Fibroblast of upper back skin (primary cell): ENCODE measurements at places on chromosomes 6 and 20.

DNA sequence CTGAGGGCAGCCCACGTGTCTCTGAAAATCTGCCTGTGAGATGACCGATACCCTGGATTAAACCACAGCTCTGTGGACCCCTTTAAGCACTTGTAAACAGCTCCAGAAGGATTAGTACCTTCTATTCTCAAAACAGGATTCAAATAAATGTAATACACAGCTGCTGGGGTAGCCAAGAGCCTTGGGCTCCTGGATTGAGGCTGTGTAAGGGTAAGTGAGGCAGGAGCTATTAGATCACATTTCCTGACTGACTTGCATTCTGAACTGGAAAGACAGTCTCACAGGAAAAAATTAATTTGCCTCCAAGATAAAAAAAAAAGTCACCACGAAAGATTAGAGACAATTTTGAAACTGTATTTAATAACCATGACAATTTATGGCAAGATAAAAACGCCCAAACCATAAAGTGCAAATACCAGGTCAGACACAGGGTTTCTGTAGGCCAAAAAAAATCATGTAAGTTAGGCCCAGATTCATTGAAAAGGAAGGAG, 78.0 kb downstream of the TRMT11 start:
- no peak for DNase-seq

DNA sequence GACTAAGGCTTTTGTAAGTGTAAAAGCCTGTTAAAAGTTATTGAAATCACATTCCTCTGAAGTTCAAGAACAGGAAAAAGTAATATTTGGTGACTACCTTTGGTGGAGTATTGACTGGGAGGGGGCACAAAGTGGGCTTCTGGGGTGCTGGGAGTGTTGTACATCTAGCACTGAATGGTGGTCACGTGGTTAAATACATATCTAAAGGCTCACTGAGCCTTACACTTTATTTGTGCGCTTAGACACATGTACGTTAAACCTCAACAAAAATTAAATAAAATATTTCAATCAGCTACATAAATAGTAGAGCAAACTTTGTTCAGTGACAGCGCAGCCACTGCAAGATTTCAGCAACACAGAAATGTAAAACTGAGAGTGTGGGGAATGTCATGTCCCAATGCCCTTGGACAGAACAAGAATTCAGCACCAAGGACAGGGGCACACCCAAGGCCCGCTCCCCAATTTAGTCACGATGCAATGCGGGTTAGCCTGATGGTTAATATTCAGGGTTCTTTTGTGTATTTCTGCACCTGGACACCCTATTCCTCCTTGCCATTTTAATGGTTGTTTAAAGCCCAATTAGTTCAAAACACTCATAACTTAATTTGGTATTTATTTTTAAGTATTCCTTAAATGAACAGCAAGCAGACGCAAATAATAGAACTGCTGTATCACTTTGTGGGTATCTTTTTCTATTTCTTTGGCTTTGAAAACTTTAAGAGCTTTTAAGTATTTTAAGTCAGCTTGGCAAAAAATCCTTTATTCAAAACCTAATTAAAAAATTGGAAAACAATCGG, 37.4 kb downstream of the ANGPT4 start:
- DNase-seq: peak; percentile 25

- DNase-seq: no peak
Measured at GRCh38 chr6:139154881-139155547, 20.1 kb downstream of the HECA start.

GRCh38 chr6:149941583-149942460, at the start of gene ULBP2:
Gene ULBP2 (plus strand): TSS chr6:149942014. CDS start chr6:149942073, 59 bp downstream.
- peak; percentile 96 for DNase-seq

- no peak for DNase-seq
Measured at GRCh38 chr6:36404164-36404563, 16.7 kb upstream of the ETV7 start.

- no peak for DNase-seq
Measured at GRCh38 chr20:37311710-37312355, 22.4 kb downstream of the MANBAL start.

GRCh38 chr6:73679009-73679408, 17.0 kb upstream of the CD109 start:
- DNase-seq: no peak

GRCh38 chr6:105122717-105123116, 57.1 kb downstream of the POPDC3 start:
- DNase-seq: no peak

- DNase-seq: no peak
Measured at GRCh38 chr20:41877911-41878310, 259.7 kb upstream of the CHD6 start.

GRCh38 chr6:42449917-42450476, 1.7 kb downstream of the TRERF1 start:
- DNase-seq: no peak

DNA sequence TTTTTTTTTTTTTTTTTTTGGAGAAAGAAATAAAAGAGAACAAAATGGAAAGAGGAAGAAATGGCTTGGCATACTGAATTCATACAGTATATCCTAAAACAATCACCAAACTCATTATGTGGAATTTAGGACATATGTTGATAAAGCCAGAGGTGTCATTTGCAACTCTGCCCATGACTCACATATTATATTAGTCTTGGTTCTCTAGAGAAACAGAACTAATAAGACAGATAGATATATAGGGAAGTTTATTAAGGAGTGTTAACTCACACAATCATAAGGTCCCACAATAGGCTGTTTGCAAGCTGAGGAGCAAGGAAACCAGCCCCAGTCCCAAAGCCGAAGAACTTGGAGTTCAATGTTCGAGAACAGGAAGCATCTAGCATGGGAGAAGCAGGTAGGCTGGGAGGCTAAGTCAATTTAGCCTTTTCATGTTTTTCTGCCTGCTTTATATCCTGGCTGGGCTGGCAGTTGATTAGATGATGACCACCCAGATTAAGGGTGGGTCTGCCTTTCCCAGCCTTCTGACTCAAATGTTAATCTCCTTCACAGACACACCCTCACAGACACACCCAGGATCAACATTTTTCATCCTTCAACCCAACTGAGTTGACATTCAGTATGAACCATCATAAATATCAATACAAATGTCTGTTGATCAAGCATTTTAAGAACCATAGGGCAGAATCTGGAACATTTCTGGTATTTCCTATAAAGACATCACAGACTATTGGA, 102.3 kb downstream of the UBE3D start:
- DNase-seq: no peak

- DNase-seq: no peak
Measured at GRCh38 chr6:72621291-72622093, at the start of gene KCNQ5. Gene KCNQ5 (plus strand): TSS chr6:72622064.

DNA sequence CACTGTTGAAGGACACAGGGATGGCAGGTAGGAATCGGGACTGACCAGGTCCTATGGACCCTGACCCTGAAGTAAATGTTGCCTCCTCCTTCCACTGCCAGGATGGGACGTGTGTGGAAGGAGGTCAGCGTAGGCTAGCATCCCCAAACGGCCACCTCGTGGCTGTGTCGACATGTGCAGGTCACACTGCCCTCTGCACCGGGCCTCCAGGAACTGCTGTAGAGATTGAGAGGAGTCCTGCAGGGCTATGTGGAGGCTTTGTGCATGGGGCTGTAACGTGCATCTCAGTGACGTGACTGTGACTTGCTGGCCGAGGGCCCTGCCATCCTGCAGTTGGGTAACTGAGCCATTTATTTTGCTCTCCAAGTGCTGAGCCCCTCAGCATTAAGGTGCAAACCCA, 149.5 kb downstream of the PHACTR3 start:
- no peak for DNase-seq

DNA sequence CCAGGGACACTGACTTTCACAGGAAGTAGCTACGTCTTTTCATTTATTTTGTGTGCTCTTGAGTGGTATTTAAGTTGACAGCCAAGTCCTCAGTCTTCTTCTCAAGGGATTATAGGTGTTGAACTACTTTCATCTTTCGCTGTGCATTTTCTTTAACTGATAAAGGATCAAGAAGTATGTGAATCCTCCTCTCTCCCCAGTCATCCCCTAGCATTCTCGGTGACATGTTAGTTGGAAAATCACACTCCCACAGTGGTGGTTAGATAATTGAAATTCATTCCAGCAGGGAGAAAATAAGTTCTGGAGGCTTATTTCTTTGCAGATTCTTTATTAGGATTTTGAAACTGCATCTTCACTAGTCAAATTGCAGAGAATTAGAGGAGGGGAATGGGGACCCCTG, 569.4 kb downstream of the MEI4 start:
- no peak for DNase-seq

- DNase-seq: no peak
Measured at GRCh38 chr20:24665196-24665595, 195.8 kb downstream of the SYNDIG1 start.

- DNase-seq: no peak
Measured at GRCh38 chr6:50842861-50843384, 24.3 kb downstream of the TFAP2B start.

DNA sequence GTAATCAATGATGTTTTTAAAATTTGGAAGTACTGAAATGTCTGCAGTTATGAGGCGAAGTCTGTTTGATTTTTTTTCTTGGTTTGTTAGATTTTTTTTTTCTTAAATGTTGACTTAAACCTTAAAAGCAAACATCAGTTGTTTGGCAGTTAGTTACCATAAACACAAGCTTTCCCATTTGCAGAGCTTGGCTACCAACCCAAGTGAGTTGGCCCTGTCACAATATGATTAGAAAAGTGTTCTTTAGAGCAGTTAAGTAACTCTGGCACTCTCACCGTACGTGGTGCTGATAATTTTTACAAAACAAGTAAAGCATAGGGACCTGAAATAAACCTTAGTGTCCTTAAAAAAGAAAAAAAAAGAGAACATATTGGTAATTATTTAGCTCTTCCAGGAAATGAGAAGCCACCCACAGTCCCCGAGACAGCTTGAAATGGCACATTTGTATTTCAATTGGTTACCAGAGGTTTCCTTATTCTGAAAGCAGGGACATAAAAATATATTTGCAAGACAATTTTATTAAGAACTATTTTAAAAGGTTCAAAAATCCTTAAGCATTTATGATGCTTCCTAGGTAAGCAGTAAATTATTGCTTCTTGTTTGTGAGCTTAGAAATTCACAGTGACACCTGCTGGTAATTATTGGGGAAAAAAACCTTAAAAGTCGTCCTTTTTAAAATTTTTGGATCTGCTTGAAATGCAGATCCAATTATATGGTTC, 3.9 kb downstream of the HEY2 start:
- no peak for DNase-seq

DNA sequence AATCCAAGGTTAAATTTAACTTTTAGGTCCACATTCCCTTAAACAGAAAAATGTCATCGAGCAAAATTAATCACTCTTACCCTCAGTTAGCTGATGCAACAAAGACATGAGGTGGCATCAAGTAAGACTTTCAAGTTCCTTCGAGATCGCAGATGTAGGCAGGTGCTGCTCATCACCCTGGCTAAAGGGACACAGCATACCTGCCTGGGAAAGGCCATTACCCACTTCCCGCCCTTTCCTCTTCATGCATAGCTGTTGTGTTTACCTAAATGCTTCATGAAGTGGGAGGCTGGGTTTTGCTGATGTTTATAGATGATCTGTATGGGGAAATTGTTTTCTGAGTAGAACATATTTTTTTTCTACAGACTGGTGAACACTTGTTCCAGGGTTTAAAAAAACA, 67.7 kb downstream of the GFRA4 start:
- no peak for DNase-seq

- DNase-seq: no peak
Measured at GRCh38 chr6:39327507-39327906, 5.0 kb upstream of the KCNK16 start.

DNA sequence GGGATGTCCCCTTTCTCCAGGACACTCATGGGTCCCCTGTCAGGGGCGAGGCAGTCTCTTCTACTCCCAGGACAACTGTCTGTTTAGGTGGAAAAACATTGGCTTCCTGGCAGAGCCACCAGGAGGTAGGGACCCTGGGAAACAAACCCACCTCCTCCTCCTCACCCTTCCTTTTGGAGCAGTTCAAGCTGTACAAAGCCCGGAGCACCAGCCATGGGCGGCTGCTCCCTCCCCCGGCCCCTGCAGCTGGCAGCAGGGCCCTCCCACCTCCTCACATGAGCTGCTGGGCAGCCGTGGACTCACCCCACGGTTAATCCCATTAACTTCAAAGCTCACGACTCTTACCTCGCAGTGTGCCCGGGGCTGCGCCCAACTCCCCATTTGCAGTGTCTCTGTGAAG, 48.6 kb downstream of the CDH4 start:
- DNase-seq: no peak

DNA sequence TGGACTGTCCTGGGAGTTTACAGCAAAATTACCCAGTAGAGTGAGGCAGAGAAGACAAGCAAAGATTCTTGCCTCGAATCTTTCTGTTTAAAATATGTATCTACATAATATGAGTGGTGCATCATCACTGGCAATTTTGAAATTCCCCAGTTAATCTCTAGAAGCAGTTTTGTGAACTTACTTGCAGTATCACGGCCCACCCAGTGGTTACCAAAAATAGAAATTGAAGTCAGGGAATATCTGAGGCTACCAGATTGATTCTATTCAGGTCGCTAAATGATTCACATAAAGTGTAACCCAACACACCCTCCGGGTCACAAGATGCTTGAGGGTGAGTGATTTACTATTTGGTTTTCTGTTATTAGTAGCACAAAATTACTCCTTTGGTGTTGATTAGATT, 111.9 kb downstream of the PPP1R14C start:
- peak; percentile 82 for DNase-seq

GRCh38 chr6:42710316-42710715, 12.1 kb downstream of the PRPH2 start:
- no peak for DNase-seq

GRCh38 chr6:169172946-169173345, 80.7 kb downstream of the THBS2 start:
- DNase-seq: no peak

DNA sequence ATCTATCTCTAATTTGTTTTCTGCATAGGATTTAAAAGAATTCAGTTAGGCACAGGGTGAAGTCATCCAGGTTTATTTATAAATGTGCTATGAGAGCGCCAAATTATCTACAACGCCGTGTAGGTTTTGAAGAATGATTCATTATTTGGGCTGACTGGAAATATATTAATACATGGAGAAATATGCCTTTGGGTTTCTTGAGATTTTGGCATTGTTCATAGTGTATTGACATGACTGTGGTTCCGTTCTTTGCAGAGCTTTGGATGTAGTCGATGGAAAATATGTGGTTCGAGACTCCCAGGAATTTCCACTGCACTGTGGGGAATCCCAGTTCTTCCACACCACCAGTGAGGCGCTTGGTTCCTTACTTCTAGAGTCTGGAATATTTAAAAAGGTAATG, 90.9 kb downstream of the CRYBG1 start:
- peak; percentile 86 for DNase-seq

GRCh38 chr6:98433325-98434056, 400.9 kb upstream of the POU3F2 start:
- DNase-seq: no peak

DNA sequence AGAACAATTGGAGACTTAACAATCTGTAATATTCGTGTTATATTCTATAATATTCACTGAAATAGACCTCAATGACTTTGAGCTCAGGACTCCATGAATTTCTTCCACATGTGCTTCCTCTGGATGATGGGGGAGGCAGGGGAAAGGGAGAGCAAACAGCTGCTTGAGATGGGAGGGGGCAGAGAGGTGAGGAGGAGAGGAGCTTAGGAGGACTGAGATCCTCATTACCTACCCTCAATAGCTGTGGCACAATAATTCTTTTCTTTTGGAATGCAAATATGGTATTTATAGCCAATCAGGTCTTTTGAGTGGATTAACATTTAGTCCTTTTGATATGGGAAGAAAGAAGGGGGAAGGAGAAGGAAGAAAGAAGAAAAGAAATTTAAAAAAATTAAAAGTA, 64.1 kb upstream of the ZNF217 start:
- no peak for DNase-seq
